Activated naive CD4-positive, alpha-beta T cell (primary cell): ENCODE measurements at places on chromosomes 12 and 14.

DNA sequence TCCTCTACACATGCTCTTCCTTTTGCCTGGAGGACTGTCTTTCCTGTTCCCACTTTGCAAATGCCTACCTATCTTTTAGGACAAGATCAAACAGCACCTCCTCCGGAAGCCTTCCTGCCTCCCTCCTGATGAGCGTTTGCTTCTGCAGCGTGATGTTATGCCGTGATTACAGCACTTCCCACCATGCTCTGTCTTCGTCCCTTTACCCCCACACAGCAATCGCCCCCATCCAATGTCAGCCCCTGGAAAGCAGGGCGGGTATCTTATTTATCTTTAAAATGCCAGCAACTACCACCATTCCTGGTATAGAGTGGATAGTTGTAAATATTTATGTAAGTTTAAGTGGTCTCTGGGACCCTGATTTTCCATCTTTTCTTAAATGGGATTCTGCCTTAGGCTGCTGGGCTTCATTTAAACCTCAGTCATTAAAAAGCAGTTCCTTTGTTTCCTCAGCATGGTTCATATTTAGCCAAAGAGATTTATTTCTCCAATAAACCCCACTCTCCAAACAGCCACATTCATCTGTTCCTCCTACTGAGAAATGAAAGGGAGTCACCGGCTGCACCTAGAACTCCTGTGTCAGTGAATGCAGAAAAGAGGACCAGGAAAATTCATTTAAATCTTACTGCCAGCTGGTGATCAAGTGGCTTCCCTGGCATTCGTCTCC is 33.8 kb upstream of the SLC24A4 start:
- DNase-seq = no peak

DNA sequence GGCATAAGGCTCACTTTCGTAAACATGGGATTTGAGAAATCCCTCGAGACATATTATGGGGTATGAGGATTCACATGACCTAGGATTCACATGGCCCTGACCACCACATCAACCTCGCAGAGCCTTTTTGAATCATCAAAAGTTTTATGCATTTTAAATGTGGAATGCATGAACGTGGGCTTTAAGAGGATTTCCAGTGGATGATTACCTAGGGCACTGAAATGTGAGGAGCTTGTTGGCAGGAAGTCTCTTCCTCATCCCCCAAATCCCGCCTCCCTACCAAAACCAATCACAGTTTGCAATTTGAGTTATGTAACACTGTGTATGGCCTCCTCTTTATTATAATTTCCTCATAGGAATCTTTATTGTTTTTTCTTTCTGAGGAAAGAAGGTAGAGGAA is 659.6 kb upstream of the TBX3 start:
- no peak for DNase-seq

GRCh38 chr14:101687756-101688546 is 73.6 kb upstream of the PPP2R5C start:
- no peak for DNase-seq

DNA sequence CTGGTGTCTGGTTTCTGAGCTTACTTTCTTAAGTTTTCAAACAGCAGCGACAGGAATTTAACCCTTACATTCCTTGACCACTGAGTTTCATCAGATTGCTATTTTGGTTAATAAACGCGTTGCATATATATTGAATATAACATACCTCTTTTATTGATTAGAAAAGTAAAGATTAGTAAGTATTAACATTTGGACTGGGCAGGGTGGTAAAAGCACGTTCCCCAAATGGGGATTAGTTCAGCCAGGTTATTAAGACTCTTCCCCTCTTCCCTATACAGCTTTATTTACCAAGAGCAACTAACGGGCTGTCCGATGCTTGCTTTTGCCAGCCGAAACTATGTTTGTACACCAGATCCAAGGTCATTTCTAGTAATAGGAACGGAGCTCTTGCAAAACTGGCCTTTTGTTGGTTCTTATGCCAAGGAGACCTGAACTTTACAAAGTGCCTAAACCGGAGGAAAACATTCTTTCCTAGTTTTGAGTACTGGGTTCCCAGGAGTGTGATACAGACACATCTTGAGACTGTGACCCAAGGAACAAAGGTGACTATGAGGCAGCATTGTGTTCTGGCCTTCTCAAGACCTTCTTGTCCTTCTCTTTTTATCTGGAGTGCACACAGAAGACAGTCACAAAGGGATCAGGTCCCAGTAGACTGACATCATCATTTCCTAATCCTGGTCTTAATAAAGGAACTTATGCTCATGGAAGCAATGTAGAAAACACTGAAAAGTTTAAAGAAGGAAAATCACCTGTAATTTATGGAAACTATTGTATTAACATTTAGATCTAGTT is 2.6 kb downstream of the GLRX5 start:
- DNase-seq = no peak

GRCh38 chr14:58055497-58056010 is 96.5 kb downstream of the ARMH4 start:
- no peak for DNase-seq
